ENCODE measurements at places on chromosomes 3 and 15. TPM values are rescaled to one million over a fixed set of nuclear protein-coding genes. Genes with fewer than 3 reads are reported as not detected.

The PLSCR4 gene
- total RNA-seq, result 9.8 TPM

The CTXN2 gene
- not detected for total RNA-seq

The GOLGA8Q gene
- 0.11 TPM for total RNA-seq

The SEMA6D gene
- total RNA-seq, result not detected

The TRPM1 gene
- not detected for total RNA-seq

The LSMEM2 gene
- not detected for total RNA-seq

The ARRDC4 gene
- 0.28 TPM for total RNA-seq

The ARIH2 gene
- total RNA-seq, result 57.9 TPM

The CCR1 gene
- not detected for total RNA-seq

The FAM227B gene
- total RNA-seq, result 1.2 TPM

The ZBTB47 gene
- 5.5 TPM for total RNA-seq

The SLC6A1 gene
- total RNA-seq, result not detected

The ROBO1 gene
- total RNA-seq, result 8.3 TPM

The AMOTL2 gene
- total RNA-seq, result 51.1 TPM

The NTRK3 gene
- total RNA-seq, result 24.5 TPM

The DAPK2 gene
- total RNA-seq, result 3.7 TPM

The TUSC7 gene
- total RNA-seq, result not detected

The EFHB gene
- total RNA-seq, result 1.5 TPM

All from A549 treated with AZD2906 at 1 μM for 4 hours (cell line).